ENCODE measurements at places on chromosomes 1 and 21. TPM values are rescaled to one million over a fixed set of nuclear protein-coding genes. Genes with fewer than 3 reads are reported as not detected.

GRCh38 chr21:29490016-29490415 is 191.3 kb downstream of the BACH1 start:
- no peak for DNase-seq

MCOLN3 gene
- polyA plus RNA-seq: 9.4 TPM

DNA sequence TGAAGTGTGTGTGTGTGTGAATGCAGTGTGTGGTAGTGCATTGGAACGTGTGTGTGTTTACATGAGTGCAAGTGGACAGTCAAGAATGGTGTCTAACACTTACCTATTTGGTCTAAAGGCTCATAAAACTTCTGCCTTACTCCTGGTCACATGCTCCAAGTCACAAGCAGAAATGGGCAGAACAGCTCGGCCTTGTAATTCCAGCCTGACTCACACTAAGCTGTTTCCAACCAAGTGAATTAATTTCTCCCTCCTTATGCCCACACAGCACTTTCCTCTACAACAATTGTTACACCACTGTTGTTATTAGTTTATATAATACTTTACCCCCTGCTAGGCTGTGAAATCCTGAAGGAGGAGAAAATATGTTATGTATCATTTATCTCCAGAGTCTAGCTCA is 43.8 kb downstream of the DDR2 start:
- no peak for DNase-seq

GRCh38 chr1:223246476-223247112 is 103.5 kb upstream of the TLR5 start:
- no peak for DNase-seq

- no peak for DNase-seq
Observed at GRCh38 chr1:38074302-38074677, 27.7 kb upstream of the POU3F1 start.

ST6GALNAC3 gene
- 90.2 TPM for polyA plus RNA-seq

DNA sequence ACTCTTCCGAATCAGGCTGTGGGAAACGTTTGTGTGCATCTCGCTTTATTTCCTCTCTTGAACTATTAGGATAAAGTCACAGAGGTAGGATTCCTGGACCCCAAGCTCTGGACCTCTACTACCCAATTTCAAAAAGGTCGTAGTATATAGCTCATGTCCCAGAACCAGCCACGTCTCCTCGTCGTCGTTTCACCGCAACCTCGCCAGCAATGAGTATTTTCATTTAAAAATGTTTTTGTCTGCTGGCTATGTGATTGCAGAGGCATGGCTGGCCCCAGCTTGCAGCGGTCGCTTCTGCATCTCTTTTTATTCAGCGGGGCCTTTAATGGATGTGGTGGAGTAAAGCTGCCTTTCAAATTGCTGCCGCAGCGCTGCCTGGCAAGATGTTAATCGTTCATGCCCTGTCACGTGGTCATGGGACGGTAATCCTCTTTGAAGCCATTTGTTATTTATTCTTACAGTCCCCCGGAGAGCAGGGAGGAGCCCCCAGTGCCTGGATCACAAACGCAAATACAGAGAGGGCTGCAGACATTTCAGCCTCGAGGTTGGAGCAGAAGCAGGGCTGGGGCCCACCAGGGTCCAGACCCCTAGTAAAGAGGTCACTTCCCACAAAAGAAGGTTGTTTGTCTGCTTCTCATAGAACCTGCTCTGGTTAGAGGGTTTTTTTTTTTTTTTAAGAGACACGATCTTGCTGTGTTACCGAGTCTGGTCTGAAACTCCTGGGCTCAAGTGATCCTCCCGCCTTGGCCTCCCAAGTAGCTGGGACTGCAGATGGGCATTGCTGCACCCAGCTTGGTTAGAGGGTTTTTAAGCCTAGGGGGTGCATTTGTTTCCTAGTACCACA is 11.6 kb upstream of the NPHP4 start:
- no peak for DNase-seq

GRCh38 chr1:15038232-15039016 is 115.1 kb upstream of the TMEM51 start:
- no peak for DNase-seq

SLC6A9 gene
- polyA plus RNA-seq: 6.1 TPM

ZNF648 gene
- polyA plus RNA-seq: 0.33 TPM
